D341Med (cell line): ENCODE measurements at places on chromosomes 11 and 22.

- DNase-seq: no peak
Measured at GRCh38 chr11:18248561-18248960, at the start of gene SAA2. Gene SAA2, minus strand, starts transcription at chr11:18248668. Its CDS starts 657 bp downstream, at chr11:18248011.

GRCh38 chr22:44210722-44211121 is 30.0 kb downstream of the PARVG start:
- no peak for DNase-seq

DNA sequence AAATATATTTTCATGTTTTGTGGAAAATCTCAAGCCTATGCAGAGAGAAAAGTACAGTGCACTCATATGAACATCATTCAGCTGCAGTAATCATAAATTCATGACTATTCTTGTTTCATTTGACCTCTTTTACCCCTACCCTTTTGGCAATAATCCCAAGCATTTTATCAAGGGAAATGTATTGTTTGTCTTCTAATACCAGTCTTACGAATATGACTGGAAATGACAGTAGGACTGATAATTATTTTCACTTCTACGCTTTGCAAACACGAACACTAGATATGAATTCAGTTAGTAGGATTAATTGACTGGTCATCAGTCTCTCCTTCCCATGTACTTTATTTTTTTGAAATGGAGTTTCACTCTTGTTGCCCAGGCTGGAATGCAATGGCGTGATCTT is 90.3 kb downstream of the MTMR3 start:
- no peak for DNase-seq

GRCh38 chr11:64136765-64137441 is 29.0 kb downstream of the MACROD1 start:
- no peak for DNase-seq

DNA sequence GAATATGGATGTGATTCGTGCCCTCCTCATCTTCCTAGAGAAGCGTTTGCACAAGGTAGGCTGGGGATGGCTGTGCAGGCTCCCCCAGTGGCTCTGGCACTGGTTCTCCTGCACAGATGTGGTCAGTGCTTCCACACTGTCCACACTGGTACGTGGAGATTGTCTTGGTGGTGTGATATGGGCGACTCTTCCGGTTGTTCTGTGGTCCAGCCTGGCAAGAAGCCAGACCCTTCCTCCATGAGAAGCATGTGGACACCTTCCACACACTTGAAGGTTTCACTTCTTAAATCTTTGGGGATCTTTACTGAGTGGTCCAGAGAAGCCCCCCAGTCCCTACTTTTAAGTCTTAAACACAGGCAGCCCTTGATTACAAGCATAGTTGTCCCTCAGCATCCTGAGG is 3.8 kb downstream of the RIC8A start:
- no peak for DNase-seq

GRCh38 chr11:33847251-33847650 is 44.6 kb downstream of the LMO2 start:
- no peak for DNase-seq

GRCh38 chr22:27474711-27475547 is 326.6 kb downstream of the MN1 start:
- no peak for DNase-seq
